Right forelimb (tissue), 1 donor: ENCODE measurements at places on chromosomes 1 and 21.

DNA sequence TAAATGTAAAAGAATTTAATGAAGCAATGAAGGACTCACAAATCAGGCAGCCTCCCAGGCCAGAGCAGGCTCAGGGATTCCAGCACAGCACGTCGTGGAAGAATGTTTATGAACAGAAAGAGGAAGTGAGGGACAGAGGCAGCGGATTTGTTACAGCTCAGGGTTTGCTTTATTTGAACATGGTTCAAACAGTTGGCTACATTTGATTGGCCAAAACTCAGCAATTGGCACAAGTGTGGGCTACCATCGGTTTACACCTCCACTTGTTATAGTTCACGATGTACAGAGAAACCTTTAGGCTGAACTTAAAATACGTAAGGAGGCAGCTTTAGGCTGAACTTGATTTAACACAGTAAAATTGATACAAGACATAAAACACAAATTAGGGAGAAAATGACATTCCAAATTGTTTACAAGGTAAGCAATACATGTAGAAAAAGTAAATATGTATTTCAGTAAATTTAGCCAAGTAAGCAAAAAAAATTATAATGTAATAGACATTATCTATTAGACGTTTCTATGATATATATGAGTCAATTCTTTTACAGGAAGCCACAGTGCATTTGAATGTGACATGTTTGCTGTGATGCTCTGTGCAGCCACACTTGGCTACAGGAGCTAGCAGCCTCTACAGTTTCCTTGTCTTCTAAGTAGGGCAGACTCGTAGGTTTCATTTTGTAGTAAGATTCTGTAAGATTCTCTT lies 126.5 kb downstream of the ADSS2 start:
- DNase-seq = no peak

GRCh38 chr1:167439301-167439988 lies 78.9 kb downstream of the CD247 start:
- DNase-seq = peak; percentile 54

DNA sequence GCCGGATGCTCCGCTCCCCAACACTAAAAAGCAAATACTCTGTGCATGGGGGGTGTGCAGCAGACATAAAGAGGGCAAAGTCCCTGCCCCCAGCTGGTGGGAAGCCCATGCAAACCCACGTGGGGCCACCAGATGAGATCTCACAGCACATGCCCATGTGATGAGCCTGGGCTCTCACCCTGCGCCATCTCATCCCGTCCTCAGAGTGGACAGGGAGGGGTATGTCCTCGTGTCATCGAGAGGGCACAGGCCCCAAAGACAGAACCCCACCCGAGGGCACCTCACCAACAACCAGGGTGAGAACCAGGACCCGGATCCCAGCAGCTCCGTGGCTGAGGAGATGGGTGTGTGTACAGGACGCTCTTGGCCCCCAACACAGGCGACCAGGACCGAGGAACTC lies 25.1 kb upstream of the ARHGEF16 start:
- DNase-seq = no peak

DNA sequence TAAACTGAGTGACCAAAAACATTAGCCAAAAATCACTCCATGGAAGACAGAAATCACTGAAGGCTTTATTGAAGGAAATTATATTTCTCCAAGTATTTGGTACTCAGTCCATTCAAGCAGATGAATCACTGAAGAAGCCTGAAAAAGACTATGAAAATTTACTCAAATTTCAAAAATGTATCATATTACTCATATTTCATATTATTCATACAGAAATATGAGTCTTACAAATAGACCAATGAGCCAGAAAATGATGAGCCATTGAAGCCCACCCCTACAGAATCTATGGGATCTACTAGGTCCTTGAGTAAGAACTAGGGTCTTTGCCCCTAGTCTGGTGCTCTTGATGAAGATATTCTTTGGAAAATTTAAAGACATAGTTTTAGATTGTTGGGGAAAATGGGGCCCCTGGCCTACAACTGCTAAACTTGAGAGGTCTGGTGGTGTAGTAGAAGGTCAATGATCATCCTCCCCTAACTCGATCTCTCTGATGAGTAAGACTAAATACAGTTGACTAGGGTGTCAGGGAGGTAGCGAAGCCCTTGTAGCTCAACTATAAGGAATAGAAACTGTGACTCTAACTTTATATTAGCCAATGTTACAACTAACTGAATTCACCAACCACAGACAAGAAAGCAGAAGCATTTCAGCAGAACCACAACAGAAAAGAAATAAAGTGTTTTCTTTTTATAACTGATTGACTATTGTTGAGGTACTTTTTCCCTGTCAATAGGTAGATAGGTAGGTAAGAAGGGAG lies 81.0 kb downstream of the NOTCH2 start:
- DNase-seq = no peak

DNA sequence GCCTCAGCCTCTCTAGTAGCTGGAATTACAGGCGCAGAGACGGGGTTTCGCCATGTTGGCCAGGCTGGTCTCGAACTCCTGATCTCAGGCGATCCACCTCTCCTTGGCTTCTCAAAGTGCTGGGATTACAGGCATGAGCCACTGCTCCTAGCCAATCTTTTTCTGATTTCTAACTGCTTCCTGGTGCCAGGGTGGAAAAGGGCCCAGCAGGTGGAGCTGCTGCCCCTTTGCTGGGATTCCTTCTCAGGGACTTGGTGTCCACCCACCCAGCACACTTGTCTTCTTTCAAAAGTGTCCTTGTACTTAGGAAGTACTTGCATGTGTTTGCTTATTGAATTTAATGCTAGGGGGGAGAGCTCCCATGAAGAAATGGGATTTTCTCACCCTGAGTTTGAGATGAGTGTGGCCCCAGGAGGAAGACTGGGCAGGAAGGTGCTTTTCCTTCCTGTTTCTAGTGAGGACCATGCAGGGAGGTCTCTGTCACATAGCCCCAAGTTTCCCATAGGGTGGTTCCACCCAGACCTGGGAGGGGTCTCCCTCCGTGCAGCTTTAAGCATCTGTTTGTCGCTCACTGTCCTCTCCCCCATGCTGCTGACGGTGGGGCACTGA lies 14.2 kb downstream of the UTP11 start:
- no peak for DNase-seq
